CD4-positive, alpha-beta T cell treated with Interleukin-4 for 1 hour (primary cell): ENCODE measurements at places on chromosomes 6 and 20.

DNA sequence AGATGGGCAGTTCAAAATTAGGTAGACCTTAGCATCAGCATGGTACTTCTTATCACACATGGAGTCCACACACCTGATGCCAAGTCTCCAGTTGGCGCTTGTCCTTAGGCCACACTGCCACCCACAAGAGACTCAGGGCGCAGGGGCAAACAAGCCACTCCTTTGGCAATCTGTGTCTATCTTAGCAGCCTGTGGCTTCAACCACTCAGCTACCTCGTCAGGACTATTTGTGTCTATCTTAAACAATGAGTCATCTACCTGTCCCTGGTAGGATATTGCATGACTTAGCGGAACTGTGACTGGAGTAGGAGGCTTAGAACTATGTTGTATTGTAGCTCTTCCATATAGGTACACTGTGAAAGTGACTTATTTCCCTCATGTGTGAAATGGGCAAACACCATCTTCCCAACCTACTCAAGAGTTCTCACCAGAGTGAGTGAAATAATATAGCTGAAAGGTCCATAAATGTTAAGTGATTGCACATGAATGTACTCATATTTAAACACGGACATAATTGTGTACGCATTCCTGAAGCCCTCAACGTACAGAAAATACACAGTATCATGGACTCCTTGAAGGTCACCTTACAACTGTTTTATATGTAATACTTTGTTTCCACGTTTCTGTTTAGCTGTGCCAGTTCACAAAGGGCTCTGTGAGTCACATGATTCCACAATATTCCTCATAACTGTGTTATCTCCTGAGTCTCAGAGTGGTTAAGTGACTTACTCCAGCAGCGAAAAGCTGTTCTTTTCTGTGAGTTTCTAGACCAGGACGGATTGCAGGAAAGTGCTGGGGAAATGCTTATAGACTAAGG, 1.6 kb downstream of the TRIM27 start:
- DNase-seq, result no peak

- no peak for DNase-seq
Measured at GRCh38 chr6:3619800-3620199, 131.7 kb downstream of the PXDC1 start.

DNA sequence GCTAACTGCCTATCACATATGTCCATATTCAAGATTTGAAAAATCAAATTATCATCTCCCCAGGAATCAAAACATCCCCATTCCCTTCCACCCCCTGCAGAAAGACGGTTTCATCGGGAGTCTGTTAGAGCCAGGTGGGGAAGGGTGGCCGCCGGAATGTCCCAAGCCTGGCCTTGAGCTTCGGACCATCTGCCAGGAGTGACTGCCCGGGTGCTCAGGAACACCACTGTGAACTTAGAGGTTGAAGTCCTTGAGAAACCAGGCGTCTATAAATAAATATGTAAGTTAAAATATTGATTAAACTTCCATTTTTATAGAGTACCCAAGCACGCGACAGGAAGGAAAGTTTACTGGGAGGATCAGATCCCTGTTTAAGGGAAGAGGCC, 250.8 kb downstream of the DLL1 start:
- no peak for DNase-seq

DNA sequence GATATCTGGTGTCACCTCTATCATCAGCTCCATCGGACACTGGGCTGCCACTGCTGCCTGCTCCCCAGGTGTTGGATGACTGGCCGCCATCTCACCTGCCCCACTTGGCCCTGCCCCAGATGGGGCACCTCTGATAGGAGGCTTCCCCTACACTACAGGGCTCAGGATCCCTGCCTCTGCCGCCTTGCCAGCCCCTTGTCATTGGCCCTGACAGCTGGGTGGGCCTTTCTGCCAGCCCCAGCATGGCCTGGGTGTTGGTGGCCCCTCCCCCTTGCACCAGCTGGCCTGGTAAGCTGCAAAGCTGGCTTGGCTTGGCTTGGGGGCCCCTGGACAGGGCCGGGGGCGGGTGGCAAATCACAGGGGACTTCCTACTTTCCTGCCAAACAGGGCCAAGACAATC, 10.6 kb downstream of the PACSIN1 start:
- DNase-seq, result no peak

DNA sequence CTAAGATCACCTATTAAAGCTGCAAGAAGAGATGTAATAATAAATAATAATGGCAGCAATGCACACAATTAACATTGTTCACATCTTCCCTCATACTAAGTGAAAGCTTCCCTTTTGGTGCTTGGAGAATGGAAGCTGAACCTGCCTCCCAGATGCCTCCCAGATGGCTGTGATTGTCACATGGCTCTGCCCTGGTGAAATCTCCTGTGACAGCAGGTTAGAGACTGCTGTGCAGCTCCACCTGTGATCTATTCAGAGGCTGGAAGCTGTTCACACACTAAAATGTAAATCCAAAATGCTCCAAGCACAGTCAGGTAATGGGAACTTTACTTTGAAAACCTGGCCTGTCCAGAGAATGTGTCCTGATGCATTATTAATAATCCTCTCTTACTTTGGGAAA, 41.7 kb upstream of the RGS17 start:
- DNase-seq, result no peak

- DNase-seq, result no peak
Measured at GRCh38 chr6:36376742-36377141, 10.7 kb downstream of the ETV7 start.

GRCh38 chr20:14922503-14923267, 585.3 kb upstream of the FLRT3 start:
- no peak for DNase-seq
